ENCODE measurements at places on chromosomes 3 and 15.
A peak's percentile ranks its signal among the peaks of the same experiment; 100 is the strongest.

GRCh38 chr3:151579571-151580270, 118.9 kb upstream of the IGSF10 start:
- no peak for DNase-seq

DNA sequence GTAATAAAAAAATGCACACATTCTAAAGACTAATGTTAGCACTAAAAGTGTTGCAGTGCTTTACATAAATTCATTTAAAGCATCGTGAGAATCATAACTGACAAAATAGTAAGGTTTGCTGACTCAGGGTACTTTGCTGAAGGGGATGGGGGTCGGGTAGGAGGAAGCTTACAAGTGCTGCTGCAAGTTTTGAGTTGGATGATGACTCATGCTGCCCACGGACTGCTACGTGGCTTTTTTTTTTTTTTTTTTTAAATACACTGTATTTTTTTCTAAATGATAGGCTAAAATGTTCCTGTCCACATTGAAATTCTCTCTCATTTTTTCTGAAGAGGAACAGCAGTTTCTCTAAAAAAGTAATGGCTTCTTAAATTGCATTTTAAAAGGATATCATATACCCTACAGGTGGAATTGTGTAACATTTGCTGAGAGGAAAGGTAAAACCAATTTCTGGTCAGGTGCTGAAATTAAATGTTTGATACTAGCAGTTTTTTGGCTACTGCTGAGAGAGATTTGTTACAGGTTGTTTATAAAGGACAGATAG, 2.2 kb downstream of the MAPK6 start:
- DNase-seq, result peak; percentile 34

- no peak for DNase-seq
Observed at GRCh38 chr15:99315636-99316035, 64.4 kb downstream of the LRRC28 start.

DNA sequence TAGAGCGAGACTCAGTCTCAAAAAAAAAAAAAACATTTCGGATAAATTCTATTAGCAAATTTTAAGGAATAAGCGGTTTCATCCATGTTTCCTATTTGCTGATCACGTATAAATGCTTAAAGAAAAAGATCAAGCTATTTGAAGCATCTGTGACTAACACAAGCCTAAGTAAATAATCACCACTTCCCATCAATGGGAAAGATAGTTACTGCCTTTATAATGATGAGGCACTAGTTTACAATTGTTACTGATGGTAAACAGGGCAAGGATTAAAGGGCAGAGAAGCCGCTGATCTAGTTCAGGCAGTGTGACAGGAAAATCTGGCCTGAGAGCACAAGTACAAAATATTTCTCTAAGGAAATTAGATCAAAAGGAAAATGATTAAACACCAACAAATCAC, 13.7 kb downstream of the CLPX start:
- no peak for DNase-seq

Measured in stimulated activated CD8-positive, alpha-beta memory T cell treated with anti-CD3 and anti-CD28 coated beads, Interleukin-7, amount 100 ng/mL, for 1 hour (primary cell).